ENCODE measurements at places on chromosomes 6 and 20.

DNA sequence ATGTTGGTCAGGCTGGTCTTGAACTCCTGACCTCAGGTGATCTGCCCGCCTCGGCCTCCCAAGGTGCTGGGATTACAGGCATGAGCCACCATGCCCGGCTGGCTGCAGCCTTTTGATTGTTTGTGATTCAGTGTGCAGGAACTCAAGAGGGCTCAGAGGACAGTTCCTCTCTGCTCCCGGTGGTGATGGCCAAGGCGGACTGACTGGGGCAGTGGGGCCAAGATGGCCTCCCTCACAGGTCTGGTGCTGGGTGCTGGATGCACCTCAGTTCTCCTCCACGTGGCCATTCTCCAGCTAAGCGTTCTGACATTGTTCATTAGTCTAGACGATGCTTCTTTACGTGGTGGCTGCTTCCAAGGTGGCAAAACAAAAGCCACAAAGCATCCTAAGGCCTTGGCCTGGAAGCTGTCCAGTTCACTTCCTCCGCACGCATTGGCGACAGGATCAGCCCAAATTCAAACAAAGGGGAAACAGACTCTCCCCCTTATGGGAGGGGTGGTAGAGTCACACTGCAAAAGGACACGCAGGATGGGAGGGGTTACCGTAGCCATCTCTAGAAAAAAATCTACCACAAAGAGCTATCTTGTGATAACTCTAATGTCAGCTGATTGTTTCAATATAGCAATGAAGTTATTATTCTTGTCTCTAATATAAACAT, 146.9 kb downstream of the FOXC1 start:
- no peak for DNase-seq

GRCh38 chr20:19710336-19711120, 47.5 kb upstream of the RIN2 start:
- no peak for DNase-seq

GRCh38 chr20:43534791-43535350, 24.0 kb upstream of the SGK2 start:
- no peak for DNase-seq

GRCh38 chr6:99307295-99307907, 42.1 kb downstream of the FAXC start:
- no peak for DNase-seq

DNA sequence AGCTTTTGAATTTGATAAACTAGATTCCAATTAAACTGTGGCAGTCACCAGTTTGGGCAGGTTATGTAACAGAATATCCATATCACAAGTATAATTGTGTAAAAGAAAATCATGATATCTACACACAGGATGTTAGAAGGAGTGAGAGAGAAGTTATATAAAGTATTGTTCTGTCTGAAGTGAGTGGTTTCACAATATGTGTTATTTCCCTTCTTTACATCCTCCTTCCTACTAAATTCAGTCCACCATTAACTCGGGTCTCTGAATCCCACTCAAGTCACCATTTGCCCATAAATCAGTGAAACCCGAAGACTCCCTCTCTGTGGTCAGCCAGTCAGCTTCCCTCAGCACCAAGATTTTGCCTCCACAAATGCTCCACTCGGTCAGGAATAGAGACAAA, 796 bp downstream of the HLA-DQB1 start:
- no peak for DNase-seq

GRCh38 chr6:24927985-24928745, 7.6 kb downstream of the RIPOR2 start:
- DNase-seq: no peak

DNA sequence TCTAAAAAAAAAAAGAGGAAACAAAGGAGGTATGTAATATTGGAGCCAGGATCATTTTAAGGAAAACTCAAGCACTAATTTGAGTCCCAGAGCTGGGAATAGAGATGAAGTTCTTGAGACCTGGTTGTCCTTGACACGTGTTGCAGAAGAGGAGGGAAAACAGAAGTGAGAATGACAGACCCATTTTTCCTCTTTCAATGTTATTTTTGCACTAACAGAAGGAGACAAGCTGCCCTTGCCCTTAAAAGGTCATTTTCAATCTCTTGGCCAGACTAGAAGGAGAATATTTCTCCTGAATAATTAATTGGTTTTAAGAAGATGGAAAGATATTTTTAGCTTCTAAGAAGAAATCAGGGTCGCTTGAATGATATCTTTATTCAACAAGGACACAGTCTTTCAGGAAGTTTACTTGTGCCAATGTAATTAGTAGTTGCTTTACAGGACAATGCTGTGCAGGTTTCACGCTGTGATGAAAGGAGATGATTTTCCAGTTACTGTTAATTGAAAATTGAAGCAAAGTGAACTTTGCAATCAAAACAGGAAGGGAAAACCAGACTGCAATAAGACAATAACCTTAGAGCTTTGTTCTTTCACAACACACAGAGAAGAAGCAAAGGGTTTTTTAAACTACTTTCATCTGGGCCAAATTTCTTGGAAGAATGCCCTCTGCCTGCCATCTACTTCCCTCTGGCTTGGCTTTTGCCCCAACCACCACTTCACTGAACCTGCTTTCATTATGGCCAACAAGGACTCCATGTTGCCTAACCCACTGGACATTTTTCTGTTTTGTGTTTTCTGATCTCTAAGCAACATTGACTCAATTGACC, 107.8 kb upstream of the SHLD1 start:
- DNase-seq: no peak

DNA sequence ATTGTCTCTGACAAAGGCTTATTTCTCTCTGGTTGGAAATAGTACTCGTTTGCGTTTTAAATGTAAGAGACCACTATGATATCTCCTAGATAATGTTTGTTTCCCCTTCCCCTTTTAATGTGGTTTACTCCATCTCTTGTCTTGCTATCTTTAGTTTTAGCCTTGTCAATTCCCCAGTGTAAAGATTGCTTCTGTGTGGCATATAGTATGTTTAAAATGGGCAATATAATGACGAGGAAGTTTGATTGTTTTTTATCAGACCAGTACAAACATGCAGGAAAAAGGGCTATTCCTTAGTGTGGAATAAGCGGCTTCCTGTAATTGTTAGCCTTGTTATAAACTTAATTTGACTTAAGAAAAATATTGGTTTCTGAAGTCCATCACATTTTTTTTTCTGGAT, 3.1 kb downstream of the QKI start:
- no peak for DNase-seq

DNA sequence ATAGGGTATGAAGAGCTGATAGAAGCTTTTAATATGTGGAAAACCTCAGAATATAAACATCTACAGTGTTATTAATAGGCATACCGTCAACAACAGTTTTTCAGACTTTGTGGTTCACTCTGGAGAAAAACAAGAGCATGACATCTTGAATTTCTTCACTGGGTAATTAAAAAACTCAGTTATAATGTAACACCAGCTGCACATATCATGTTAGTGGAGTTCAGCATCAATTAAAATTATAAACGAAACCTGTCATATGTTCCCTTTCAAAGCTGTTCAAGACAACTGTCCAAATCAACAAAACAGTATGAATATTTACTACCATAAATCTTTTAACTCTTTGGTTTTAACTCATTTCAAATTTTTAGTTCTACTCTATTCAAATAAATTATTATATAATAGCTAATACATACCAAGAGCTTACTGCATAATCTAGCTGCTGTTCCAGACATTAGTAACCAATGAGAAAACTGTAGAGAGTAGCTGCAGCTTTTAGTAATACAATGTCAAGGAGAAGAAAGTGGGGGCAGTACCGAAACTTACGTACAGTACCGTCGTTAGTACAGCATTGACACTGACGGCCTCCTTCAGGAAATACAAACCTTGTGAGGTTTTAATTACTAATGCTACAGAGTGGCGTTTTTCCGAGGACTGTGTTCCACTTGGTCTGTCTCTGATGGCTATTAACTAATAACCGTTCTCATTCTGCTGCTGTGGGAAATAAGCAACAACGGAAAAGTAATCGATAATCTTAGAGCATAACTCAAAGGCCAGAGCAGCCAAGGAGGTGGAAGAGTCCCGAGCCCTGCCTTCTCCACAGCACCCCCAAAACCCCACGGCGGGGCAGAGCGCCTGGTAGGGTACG, 532 bp upstream of the PM20D2 start:
- DNase-seq: peak; percentile 78

- DNase-seq: no peak
Observed at GRCh38 chr20:15288106-15288505, 950.7 kb upstream of the FLRT3 start.

DNA sequence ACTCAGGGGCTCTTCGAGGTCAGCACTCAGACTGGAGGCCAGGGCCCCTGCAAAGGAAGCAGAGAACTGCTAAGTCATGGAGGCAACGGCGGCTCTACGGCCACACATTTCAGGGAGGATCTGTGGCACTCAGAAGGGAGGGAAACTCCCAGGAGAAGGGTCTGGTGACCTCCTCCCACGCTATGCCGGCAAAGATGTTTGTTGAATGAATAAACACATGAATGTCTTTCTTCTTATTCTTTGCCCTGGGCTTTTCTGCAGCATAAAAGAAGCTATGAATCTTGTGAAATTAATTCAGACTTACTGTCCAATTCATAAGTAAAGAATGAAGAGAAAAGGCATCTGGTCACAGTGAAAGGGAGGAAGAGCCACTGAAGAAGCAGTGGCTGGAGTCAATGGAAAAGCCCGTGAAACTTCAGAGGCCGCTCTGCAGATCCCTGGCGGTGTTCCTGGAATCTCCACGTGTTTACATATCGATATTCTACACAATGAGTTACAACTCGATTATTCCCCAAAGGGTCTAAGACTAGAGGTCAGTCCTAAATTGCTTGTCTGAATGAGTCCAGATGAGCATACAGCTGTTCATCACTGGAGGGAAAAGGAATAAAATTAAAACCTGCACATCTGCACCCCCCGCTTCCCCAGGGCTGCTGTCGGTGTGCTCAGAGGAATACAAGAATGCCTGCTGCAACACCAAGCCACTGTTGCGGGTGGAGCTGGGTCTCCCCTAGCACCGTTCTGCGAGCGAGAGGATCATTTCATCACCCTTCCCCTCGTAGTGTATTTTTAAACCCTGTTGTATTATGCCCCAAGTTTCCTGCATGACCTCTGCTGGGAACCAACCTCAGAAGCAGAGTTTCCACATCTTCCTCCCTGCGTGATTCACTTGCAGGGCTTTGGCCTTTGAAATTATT, 25.6 kb downstream of the INSM1 start:
- no peak for DNase-seq

DNA sequence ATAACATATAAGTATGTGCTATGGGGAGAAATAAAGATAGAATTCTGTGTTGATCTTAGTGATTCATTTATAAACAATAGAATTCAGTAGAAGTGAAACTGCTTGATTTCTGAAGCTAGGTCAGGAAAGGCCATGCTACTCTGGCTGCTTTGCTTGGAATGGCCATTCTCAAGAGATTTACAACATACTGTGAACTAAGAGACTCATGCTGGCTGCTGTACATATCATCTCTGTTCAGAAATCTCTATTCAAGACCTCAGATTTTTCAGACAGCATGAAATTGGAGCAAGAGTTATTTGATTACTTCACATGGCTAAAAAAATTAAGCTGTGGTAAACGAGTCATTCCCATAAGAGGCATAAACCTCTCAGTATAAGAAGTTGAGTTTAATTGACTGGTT, 662.6 kb downstream of the BCKDHB start:
- DNase-seq: no peak

DNA sequence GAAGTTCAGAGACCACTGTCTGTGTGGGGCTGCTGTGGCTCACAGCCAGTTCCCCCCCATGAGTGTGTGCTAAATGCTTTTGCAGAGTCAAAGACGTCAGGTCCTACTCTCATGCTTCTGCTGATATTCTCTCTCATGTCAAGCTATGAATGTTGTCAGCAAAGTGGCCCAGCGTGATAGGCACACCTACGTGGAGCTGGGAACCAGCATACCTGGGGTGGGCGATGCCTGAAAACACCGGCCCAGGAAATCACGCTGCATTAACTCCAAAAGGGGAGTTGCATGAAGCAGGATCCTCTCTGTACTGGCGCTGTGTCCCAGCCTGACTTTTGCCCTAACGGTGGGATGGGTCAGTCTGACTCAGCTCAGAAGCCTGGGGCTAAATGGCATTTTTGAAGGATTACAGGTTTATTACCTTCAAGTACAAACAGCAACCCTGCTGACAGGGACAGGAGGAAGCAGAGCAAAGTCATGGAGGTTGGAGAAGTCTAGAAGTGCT, 9.0 kb upstream of the MRPS10 start:
- no peak for DNase-seq

DNA sequence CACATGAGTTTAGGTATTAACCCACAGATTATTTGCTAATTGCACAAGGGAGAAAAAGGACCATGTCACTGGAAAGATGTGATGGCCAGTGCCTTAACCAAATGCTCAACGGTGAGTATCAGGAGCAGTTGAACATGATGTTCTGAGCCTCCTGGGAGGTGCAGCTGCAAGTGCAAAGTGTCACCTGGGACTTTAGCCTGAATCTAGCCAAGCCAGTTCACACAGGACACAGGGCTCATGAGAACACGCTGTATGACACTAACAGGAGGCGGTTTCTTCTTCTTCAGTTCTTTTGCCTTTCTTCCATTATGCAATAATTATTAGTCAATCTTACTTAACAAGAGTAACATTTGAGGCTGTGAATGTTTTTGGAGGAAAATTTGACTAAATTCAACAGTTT, 225.3 kb downstream of the THBS2 start:
- DNase-seq: no peak

DNA sequence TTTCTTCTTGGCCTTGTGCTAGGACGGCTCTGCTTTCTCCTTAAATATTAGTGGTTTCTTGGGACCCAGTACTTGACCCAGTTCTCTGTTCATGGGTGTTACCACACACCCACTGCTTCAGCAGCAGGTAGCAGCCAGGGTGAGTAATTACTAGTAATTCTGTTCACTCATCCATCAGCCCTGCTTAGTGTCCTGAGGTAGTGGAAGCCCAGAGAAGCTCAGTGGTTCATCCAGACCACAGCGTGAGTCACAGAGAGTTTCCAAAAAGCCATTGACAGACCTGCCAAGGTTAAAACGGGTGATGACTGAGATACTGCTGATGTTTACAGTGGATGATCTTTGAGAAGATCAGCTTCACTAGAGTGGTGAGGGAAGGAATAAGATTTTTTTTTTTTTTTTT, 51.7 kb upstream of the HINT3 start:
- no peak for DNase-seq

DNA sequence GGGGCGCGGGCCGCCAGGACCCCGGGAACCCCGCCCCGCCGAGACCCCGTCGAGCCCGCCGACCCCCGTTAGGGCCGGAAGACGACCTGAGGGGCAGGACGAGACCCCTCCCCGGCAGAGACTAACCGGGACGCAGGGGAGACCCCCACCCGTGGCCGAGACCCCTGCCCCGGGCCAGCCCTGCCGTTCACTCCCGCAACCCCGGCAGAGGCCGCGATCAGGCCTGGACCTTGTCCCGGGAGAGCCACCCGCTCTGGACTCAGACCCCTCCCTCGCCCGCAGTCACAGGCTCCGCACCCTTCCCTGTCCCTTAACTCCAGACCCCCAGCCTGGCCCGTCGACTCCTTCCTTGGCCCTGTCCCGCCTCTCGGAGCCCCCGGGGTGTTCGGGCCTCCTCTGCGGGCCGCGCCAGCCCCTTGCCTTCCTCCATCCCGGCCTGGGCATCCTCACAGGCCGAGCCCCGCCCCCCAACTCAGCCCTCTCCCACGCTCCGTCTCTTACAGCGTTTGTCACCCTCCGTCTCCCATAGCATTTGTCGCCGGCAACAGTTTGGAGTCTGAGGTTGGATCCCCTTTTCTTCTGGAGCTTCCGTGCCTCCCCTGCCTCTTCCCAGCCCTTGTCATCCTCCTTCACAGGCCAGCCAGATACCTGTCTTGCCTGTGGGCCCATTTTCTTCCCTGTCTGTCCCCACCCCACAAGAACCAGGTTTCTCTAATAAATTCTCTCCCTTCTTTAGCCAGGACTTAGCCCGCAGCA, 569 bp downstream of the TCEA2 start:
- DNase-seq: no peak

Measured in MM.1S (cell line).